ENCODE measurements at places on chromosomes 5 and 9.

DNA sequence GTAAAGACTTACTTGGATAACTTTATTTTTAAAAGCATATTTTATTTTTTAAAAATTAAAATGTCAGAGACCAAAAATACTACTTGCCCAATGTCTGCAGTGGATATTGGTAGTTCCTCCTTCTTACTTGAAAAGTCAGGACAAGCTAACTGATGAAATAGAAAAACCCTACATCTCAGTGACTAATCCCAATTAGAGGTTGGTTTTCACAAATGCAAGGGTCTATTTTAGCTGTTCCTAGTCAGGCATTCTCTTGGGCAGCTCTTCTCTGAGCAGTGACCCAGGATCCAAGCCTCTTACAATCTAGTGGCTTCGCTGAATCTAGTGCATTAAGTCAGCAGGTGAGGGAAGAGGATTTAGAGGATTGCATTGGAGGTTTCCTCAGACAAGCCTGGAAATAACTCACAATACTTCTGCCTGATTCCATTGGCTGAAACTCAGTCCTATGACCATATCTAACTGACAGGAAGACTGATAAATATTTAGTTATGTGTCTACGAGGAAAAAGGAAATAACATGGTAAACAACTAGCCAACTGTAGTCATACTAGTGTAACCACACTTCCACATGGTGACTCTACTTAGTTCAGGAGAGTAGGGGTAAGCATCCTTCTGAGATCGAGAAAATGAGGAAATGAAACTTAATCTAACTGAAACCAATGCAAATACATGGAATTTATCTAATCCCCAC, 34.2 kb upstream of the MIER3 start:
- DNase-seq = no peak

- DNase-seq = no peak
Measured at GRCh38 chr5:80492741-80493140, 4.8 kb downstream of the FAM151B start.

GRCh38 chr9:35616681-35617459, 1.3 kb downstream of the CD72 start:
- peak; percentile 61 for DNase-seq

GRCh38 chr9:138040446-138041430, 163.2 kb downstream of the CACNA1B start:
- no peak for DNase-seq

DNA sequence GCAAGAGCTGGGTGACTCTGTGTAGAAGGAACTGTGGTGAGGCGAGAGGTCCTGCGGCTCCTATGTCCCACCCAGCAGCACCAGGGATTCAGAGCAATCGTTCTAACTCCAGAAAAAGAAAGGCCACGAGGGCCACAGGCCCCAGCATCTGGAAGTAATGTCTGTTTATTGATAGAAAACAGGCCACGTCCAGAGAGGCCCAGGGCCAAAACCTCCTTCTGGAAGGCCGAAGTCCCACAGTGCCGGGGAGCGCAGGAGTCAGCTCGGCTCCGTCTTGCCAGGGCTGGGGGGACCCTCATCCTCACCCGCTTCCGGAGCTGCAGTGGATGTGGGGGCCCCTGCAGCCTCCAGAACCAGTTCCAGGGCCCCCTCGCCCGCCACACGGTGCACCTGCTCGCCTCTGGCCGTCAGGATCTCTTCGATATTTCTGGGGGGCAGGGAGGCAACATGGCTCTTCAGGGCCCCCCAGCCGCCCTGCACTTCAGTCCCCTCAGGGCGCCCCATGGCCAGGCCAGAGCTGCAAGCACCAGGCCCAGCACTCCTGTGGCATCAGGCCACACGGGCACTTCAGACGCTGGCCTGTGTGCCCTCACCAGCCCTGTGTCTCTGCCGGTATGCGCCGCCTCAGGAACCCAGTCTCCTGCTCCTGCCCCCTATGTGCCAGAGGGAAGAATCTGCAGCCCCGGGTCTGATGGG, 1.6 kb downstream of the DNLZ start:
- DNase-seq = no peak

GRCh38 chr9:72150661-72151060, 1.4 kb downstream of the GDA start:
- DNase-seq = no peak

GRCh38 chr5:128395073-128395472, 143.0 kb downstream of the FBN2 start:
- peak; percentile 62 for DNase-seq

GRCh38 chr9:136722969-136723356, 10.6 kb downstream of the DIPK1B start:
- no peak for DNase-seq

- peak; percentile 72 for DNase-seq
Measured at GRCh38 chr5:176365351-176366231, at the start of gene ARL10. Gene ARL10, plus strand, starts transcription at chr5:176365487. Its CDS starts 77 bp downstream, at chr5:176365564.

DNA sequence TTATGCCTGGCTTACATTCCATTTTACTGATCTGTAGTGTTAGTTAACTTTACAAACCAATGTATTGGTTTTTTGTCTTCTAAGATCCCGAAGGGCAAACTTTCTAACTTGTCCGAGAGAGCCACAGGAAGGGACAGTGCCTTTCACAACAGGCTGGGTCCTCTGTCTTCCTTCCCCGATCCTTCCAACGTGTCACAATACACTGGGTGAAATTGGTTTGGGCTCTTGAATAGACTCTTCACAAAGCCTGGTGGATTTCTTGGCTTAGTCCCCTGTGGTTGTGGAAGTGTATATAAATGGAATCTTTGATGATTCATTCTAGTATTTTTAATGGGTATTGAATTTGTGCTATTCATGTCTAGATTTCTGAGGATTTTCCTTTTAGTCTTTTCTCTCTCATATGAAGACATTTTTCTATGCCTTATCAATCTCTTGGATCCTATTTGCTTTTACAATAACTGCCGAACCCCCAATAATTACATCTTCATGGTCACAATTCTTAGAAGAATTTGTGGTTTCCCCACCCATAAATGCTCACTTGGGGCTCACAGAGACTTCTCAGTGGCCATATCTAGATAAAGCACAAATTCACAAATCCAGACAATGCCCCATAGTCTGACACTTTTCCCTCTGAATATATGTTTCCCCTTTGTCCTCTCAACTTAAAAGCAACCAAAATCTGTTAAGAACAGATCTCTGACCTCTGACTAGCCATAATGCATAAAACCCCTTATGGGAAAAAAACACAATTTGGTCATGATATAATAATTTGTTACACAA, 107.7 kb downstream of the MTRR start:
- peak; percentile 29 for DNase-seq

DNA sequence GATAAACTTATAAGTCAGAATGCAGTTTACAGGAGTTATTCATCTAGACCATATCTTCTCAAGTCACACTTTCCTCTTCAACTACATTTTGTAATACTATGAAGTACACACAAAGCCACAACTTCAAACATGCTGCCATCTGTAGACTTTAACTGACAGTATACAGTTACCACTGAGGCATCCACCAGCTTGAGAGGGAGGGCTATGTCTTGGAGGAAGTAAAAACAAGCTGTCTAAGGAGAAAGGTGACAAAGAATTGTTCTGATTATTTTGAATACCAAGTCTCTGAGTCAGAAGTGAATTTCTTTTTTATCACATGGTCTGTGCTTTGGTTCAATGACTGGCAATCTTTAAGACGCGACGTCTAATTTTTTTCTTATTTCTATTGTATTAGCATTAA, 97.6 kb upstream of the CDH10 start:
- peak; percentile 77 for DNase-seq

- DNase-seq = no peak
Measured at GRCh38 chr9:459491-460444, 245.1 kb downstream of the DOCK8 start.

DNA sequence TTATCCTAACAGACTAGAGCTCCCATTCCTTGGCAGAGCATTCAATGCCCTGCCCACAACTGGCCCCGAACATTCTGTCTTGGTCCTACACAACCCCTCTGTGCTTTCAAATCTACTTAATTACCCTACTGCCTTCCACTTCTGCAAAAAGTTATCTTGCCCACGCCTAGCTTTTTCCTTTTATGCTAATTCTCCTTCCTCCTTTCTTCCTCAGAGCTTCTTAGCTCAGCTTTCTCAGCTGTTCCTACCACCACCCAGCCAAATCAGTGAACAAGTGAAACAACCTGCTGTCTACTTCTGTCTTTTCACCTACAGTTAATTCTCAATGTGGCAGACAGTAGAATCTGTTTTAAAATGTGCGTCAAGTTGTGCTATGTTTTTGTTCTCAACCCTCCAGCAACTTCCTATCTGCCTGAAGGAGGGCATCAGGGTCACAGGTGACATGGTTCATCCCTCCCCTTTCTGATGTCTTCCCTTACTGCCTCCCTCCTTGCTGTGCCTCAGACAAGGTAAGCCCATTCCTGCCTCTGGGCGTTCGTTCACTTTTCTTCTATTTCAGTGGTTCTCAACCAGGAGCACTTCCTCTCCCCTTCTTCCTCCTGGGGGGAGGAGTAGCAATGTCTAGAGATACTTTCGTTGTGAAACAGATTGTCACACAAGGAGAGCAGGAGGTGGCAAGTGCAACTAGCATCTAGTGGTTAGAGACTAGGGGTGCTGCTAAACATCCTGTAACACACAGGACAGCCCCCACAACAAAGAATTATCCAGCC, 1.3 kb upstream of the REEP5 start:
- DNase-seq = no peak

DNA sequence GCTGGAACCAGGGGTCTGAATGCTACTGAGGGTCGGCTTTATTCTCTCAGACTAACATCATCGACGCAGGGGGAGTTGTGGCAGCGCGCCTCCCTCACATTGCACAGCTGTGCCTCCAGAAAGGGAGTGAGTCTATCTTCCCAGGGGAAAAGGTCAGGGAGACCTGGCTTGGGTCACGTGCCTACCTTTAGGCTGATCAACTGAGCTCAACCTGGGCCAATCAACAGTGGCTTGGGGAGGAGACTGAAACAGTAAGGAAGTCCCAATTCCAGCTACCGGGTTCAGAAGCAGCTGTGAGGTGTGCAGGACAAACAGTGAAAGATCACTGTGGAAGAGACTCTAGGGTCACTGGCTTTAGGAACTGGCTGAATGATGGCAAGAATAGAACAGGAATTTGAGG, 14.3 kb downstream of the SNX30 start:
- DNase-seq = no peak

DNA sequence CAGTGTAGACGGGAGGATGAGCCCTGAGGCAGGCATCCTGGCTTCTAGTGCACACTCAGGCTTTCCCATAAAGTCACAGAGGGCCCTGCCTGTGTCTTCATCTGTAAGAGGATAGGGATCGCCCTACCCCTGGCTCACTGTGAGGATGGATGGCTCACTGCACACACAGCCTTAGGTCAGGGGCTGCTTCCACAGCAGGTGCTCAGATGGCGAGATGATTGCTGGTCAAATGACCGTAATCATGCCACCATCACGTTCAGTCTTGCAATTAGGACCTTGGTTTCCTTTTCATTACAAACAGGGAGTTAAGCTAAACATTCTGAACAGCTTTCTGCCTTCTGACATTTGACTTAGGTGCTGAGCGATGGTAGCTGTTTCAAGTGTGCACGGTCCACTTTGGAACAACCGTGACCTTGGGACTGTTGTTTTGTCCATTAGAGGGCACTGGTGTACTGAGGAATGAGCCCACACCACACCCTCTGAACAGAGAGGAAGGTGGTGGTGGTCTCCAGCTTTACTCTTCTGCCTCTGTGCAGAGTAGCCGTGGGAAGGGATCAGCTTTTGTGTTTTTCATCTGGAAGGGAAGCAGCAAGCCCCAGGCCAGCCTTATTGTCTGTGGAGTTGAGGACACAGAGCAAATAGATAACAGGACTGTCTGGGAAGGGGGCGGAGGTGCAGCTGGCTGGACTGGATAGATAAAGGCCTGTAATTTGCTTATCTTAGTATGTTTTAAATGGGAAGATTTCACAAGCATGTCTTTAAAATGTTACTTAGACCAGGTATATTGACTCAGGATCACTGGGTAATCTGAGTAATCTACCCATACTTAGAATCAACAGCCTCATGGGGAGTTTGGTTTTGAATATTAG, 183.1 kb downstream of the TRIO start:
- DNase-seq = no peak

DNA sequence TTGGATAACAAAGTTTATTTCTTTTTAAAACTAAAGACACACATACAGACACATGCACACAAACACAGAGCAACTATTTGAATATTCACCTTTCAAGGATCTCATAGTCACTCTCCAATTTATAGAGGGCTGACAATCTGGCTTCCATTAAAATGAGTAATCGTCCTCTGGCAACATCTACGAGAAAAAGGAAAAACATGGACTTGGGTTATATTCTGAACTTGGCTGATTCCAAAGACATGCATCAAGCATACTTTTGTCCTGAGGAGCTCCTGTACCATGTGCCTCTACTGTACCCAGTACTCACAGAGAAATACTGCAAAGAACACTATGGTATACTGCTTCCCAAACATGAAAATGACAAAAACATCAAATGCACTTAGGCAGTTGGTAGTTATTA, 15.4 kb downstream of the IARS1 start:
- no peak for DNase-seq

- no peak for DNase-seq
Measured at GRCh38 chr5:135875567-135875966, 20.1 kb downstream of the IL9 start.

- DNase-seq = no peak
Measured at GRCh38 chr9:22590336-22591033, 143.9 kb downstream of the DMRTA1 start.

DNA sequence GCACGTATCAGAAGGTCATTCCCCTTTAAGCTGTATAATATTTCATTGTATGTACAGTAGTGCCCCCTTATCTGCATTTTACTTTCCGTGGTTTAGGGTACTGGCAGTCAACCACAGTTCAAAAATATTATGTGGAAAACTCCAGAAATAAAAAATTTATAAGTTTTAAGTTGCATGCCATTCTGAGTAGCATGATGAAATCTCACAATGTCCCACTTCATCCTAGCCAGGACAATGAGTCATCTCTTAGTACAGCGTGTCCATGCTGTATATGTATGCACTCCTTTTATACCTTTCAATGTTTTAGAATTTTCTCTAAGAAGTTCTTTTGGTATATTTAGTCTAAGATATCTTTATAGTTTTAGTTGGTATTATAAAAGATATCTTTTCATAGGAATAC, 115.0 kb upstream of the HAND1 start:
- peak; percentile 83 for DNase-seq

DNA sequence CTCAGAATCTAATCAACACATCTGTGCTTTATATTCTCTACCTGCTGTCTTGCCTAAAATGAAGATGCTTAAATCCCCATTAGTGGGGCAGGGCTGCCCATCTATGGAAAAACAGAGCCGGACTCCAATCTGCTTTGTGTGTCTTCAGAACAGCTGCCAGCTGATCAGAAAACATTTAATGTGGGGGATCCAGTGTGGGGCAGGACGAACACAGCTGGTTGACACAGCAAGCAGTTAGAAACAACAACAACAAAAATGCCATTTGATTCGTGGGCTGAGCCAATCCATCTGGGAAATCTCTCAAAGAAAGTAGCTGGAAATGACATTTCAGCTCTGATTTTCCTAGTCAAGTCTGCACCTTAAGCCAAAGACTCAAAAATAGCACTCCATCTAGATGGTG, 99.8 kb downstream of the PPP2R2B start:
- DNase-seq = no peak

DNA sequence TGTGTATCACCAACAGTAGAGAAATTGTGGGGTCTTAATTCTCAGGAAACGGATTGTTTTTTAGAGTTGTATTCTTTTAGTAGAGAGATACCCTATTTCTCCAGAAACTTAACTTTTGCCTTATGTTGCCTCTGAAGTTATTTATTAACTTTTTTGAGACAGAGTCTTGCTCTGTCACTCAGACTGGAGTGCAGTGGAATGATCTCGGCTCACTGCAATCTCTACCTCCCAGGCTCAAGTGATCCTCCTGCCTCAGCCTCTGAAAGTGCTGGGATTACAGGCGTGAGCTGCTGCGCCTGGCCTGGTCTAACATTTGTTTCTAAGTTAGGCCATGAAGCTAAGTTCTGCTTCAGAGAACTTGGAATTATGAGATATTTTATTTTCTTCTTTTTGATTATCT, 75.0 kb downstream of the CFAP95 start:
- no peak for DNase-seq
